ENCODE measurements at places on chromosomes 12 and 14.

GRCh38 chr12:1439201-1439600, 155.2 kb downstream of the FBXL14 start:
- no peak for DNase-seq

DNA sequence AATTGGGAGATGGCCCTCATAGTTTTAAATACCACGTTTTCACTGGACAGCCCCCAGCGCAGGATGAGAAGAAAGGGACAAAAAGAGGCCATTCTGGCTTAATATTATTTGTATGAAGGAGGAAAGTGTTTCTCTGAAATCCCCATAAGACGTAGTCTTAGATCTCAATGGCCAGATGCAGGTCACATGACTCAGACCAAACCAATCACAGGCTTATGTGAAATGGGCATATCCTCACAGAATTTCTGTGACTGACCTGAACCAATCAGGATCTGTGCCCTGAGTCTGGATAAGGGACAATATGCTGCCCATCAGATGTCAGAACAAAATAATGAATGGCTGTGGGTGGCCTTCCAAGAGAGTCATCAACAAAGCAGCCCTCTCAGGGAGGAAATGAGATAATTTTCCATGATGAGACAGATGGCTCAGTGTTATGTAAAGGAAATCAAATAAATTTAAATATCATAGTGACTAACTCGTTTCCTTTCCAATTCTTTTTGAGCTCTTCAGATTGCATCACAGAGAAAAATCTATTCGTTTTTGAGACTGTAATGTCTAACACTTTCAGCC, 1009.5 kb upstream of the TMEM132C start:
- DNase-seq = no peak

GRCh38 chr12:90858252-90858651, 96.7 kb downstream of the CCER1 start:
- DNase-seq = no peak

DNA sequence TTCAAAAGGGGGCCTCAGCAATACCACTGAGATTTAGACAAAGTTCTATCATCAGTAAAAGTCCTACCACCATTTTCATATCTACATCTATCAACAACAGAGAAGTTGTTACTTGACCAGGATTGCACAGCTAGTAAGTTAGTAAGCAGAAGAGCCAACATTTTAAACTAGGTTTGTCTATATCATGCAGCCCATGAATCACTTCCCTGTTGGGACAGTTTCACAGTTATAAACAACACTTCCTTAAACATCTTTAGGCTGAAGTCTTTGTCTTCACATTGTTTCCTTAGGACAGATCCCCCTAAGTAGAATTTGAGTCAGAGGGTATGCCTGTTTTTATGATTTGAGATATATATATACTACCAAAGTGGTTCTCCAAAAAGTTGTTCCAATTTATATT, 68.5 kb downstream of the DAO start:
- no peak for DNase-seq

GRCh38 chr14:89973234-89973823, 17.6 kb downstream of the TDP1 start:
- DNase-seq = peak; percentile 44
